Panc1 (cell line): ENCODE measurements at places on chromosomes 2 and 18. TPM values are rescaled to one million over a fixed set of nuclear protein-coding genes. Genes with fewer than 3 reads are reported as not detected.
A peak's percentile ranks its signal among the peaks of the same experiment; 100 is the strongest.

Gene SCYGR2
- total RNA-seq = not detected

Gene ACADL
- total RNA-seq = not detected

Gene ATOH8
- total RNA-seq = 3.8 TPM

Gene THSD7B
- total RNA-seq = not detected

Gene NABP1
- 38.7 TPM for total RNA-seq

Gene RAB11FIP5
- 27.3 TPM for total RNA-seq

Gene PLGLB2
- total RNA-seq = not detected

- no peak for DNase-seq
These were observed 195.1 kb downstream of the KCNE4 start for GRCh38 chr2:223247136-223247535.

DNA sequence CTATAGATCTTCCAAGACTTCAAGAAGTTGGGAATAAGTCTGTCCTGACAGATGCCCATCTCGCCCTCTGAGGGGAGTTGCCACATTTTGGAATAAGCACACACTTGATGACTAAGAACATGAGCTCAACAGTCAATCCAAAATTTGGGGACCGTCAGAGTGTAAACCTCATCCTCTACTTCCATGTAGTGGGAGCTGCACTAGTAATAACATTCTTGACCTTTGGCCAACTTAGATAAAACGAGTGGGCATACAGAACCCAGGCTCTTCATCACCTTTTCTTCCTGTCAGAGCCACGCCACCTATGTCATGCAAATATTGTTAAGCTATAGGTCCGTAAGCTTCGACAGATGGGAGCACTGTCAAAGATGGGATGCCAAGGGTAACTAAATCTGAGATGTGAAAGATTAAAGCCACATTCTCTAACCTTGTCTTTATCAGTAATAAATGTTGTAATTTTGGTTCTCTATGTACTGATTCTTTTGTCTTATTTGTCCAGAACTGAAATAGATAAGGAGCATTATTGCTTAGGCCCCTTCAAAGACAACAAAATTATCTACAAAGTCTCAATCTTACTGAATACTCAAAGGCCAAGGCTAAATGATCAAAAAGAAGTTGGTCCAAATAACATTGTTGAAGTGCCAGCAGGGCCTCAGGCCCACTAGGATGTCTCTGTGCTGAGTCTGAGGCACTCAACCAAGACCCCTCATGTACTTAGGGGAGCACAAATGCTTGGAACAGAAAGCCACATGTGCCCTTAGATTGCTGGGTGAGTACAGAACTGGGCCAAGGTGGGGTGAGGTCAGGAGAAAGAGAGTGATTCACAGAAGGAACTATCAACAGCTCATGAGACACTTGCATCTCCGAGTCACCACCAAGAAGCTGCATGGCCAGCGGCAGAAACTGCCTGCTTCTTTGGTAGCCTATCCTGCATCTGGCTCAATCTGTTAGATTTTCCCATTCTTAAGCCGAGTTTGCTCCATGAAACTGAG lies 15.0 kb downstream of the CDH2 start:
- DNase-seq = no peak

DNA sequence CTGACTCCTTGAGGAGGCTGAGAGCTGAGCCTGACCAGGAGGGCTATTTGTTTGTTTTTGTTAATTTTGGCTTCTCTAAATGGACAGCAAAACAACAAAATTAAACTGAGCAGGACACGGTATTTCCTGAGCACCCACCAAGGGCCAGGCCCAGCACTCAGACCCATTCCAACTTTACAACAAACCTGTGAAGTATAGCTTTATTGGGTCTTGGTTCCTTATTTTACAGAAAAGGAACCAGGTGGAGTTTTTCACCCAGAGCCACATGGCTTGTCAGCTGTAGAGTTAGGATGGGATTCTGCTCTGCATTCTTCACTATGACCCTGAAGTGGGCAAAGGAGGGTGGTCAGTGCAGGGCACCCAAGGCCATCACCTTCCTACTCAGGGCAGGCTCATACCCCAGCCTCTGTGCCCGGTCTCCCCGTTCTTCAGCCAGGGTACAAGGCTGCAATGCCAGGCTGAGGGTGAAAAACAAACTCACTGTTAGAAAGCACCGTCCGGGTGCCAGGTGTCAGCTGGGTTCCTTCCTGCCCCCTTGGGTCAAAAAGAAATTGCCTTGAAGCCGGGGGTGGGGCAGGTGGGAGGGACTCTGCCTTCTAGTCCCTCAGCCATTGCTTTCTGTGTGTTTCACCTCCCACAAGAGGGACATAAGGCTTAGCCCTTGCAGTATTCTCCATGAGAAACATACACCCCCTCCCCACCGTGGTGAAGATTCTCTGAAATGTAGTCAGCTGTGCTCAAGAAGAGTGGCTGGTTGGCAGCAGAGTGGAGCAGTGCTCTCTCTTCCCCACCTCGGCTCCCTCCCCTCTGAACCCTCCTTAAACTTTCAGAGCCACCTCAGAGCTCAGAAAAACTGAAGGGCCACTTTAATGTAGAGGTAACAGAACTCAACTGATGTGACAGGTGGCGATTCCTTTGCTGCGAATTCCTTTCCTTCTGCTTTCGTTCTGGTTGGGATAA lies 2.2 kb downstream of the PSD4 start:
- no peak for DNase-seq

DNA sequence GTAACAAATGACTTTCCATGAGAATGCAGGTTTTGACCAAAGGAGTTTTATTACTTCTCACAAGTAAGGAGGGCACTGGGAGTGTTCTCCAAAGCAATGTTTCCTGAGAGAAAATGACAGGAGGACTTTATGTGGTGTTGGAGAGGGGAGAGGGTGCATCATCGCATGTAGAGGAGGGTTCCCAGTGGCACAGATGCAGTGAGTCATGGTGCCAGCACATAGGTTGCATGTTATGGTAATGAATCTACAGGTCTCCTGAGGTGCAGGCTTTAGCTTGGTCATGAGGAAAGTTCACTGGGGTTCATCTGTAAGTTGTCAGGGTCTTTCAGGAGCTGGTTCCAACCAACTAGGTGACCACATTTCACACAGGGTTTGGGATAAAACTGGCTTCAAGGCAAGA lies 30.4 kb downstream of the NAT8 start:
- no peak for DNase-seq

GRCh38 chr2:35298493-35298892 lies 1057.1 kb upstream of the CRIM1 start:
- DNase-seq = no peak

DNA sequence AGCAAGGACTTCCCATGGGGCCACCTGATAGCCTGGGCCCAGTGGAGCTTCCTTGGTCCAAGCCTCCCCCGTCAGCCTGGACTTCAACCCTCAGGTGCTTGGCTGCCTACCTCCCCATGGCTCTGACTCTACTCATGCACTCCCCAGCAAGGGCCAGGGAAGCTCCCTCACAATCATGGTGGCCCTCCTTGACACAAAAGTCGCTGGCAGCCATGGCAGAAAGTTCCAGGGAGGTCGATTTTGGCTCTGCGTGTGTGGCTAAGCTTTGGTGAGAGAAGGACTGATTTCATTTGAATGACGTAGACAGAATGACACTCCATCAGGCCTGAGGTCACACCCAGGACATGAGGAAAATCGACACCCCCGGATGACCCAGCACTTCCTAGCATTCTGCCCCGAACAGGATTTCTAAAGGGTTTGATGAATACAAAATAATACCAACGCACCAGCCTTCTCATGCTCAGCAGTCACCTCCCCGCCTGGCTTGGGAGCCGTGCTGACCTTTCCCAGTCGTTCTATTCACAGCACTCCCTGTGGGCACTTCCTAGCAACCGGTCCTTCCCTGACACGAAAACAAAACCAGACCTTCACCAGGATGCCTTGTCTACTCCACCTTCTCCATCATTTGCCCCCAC lies 52.7 kb downstream of the LBH start:
- no peak for DNase-seq

DNA sequence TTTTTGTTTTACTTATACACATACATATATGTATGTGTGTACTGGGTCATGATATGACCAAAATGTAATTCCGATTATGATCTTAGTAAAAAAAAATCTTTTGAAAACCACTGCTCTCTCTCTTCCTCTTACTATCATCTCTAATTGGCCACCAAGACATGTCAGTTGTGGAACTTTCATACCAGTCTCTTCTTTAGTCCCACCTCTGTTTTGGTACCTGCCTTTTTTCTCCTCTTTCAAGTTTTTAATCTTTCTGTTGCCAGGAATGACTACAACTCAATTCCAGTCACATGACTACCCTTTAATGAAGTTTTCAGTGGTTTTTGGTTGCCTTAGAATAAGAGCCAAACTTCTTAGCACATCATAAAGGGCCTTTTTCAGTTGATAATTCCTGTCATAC lies 17.1 kb downstream of the RBM44 start:
- no peak for DNase-seq

DNA sequence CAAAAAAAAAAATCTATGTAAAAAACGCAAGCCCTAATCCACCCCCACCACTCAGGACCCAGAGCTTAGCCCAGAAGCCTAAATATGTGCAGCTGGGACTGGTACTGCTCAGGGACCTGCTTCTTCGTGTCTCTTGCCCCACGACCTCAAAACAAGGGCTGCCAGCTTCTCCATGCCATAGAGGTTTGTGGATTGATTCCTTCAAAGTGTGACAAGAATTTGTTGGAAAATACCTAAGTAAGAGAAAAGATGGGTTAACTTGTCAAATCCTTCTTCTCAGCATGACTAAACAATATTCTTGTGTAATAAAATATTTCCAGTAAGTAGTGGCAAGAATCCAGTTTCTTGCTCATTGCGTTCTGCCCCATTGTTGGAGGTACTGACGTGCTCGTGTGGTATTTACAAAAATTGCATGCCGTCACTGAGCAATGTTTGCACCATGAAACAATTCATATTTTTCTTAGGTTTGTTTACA lies 825 bp upstream of the SCYGR1 start:
- peak; percentile 95 for DNase-seq
